ENCODE measurements at places on chromosomes 16 and 17.

DNA sequence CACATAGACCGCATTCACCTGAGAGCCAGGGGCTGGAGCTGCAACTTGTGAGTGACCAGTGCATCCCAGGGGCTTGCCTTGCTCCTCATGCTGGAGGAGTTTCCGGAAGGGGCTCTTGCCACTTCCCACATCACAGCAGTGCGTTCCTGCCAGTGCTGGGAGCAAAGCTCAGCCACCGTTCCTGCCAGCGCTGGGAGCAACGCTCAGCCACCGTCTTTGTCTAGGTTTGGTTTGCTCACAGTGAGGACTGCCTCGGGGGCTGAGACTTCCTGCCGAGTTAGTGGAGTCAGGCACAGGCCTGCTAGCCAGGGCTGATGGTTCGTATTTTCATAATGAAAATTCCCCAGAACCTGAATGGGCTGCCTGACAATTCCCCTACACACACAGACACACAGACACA is 5.4 kb upstream of the CHRNE start:
- no peak for DNase-seq
- H3K36me3 ChIP-seq = no peaks in the 10 kb centered on the region
- no peak overlapping the region for H3K27ac ChIP-seq
- no peak overlapping the region for H3K4me3 ChIP-seq

- H3K27ac ChIP-seq = no peak overlapping the region
- H3K27me3 ChIP-seq = peaks cover 24% of the 10 kb centered on the region
- H3K36me3 ChIP-seq = no peaks in the 10 kb centered on the region
- H3K4me3 ChIP-seq = peak overlapping the region; percentile 77
These were observed 2.0 kb upstream of the CCDC42 start for GRCh38 chr17:8746501-8747236.

DNA sequence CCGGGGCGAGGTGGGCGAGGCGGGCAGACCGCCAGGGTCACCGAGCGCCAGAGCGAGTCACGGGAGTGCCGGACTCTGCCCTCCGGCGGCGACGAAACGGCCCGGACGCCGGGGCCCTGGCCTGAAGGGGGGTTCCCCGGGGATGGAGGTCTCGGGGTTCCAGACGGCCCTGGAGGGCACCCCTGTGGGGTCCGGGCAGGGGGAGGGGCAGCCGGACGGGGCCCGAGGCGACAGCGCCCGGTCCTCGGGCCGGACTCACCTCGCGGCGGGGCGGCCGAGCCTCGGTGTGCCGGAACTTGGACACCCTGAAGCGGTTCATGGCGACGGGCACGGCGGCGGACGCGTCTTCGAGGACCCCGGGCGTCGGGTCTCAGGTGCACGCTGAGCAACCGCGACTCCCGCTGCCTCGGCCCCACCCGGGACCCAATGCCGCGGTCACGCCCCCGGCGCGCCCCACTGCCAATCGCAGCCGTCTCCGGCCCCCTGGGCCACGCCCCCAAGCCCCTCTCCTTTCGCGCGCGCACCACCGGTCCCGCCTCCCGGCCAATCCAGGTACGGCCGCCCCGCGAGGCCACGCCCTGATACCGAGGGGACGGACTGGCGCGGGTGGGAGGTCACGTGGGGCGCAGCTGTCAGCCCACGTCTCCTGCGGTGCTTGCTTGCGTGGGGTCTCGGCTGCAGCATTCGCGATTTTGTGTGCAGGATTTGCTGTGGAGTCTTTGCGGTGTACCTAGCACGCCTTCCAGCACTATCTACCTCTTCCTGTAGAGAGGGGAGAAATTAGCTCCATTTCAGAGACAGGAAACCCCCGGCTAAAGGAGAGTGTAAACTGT is at the start of gene CORO7:
Gene CORO7 (minus strand): TSS at position 397 of the 833 bp plus-strand sequence. CDS start 78 bp downstream, at position 319.
- H3K4me3 ChIP-seq = peak within 1 kb of the TSS; percentile 85
- H3K36me3 ChIP-seq = no peaks in the 10 kb centered on the region
- peak; percentile 96 for DNase-seq
- H3K4me1 ChIP-seq = peaks cover 18% of the 10 kb centered on the region
- H3K27ac ChIP-seq = peak within 1 kb of the TSS; percentile 76
- H3K27me3 ChIP-seq = no peaks in the 10 kb centered on the region

DNA sequence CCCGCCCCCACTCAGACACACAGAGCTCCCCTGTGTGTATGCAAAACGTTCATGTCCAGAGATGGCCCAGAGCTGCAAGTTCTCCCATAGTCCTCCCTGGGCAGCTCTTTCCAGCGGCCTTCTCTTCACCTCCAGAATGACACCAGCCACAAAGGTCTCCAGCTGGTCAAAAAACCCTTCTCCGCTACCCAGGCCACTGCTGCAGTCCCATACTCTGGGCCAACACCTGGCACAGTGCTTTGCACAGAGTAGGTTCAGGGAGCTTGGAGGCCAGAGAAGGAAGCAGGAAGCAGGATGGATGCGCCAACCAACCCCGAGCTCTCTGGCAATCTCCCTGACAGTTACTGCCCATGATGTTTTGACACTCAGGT is 1.1 kb upstream of the STAT5B start:
- peak overlapping the region; percentile 84 for H3K27ac ChIP-seq
- no peaks in the 10 kb centered on the region for H3K36me3 ChIP-seq
- peak overlapping the region; percentile 73 for H3K4me3 ChIP-seq
- no peak for DNase-seq

DNA sequence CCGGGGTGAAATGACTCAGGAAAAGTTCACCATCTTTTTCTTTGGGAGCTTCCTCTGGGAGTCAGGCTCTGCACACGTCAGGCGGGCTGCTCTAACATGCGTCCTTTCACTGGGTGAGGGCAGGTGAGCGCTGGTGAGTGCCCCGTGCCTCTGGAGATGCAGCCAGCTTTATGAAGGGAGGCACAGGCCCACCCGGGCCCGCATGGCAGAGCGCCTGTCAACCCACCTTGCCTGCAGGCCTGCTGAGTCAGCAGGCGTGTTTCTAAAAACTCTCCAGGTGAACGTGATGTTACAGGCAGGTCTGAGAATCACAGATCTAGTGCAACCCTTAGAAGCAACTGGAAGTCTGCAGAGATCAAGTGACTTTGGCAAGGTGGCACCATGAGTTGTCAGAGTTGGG is 18.4 kb downstream of the MAP1LC3B start:
- peaks cover 4% of the 10 kb centered on the region for H3K4me1 ChIP-seq
- no peak for DNase-seq
- no peak overlapping the region for H3K4me3 ChIP-seq
- H3K36me3 ChIP-seq = peaks cover 54% of the 10 kb centered on the region

DNA sequence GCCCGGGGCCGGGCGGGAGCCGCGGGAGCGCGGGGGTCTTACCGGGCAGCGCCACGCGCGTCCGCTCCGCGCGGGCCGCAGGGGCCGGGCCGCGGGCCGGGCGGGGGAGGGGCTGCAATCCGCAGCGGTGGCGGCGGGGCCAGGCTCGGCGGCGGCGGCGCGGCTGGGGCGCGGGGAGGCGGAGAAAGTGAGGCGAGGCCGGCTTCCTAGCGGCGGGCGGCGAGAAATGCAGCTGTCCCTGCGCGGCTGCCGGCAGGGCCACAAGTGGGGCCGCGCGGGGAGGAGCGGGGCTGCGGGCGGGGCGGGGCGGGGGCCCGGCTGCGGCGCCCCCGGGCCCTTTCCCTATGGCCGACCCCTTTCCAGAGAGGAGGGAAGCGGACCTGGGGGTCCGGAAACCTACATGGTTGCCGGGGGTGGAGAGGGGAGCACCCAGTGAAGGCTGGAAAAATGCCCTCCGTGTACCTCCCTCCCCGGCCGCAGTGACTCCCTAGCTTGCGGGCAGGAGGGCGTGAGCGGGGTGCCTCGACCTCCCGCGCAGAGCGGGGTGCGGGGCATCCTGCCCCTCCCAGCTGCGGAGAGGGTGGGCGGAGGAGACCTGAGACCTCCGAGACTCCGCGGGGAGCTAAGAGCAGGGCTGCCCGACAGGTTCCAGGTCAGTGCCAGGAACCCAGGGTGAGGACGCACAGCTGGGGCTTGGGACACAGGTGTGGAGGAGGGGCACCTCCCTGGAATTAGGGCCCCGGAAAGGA is at the start of gene CUEDC1:
Gene CUEDC1 (minus strand): TSS at position 230 of the 749 bp plus-strand sequence. CDS start 69,848 bp downstream, outside the sequence.
- no peaks in the 10 kb centered on the region for H3K36me3 ChIP-seq
- H3K27ac ChIP-seq = peak within 1 kb of the TSS; percentile 77
- peak; percentile 94 for DNase-seq

Measured in osteocyte (in vitro differentiated cells).